ENCODE measurements at places on chromosomes 1 and 21.

DNA sequence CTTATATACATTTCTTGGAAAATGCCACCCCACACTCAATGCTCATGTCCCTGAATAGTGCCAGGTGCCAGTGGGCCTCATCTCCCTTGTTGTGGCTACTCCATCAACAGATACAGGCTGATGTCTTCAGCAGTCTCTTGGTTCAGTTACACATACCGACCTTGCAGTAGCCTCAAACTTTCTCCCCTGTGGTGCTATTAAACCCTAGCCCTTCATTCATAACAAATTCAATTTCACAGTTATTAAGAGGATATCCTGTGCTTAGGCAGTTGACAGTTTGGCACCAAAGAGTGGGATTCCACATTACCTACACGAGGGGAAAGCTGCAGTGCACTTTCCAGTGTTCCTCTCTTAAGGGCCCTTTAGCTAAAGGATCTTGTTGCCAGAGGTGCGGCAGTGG lies 35.9 kb upstream of the CAMK1G start:
- DNase-seq: no peak

- DNase-seq: no peak
Measured at GRCh38 chr1:73765551-73766233, 432.3 kb downstream of the LRRIQ3 start.

- DNase-seq: no peak
Measured at GRCh38 chr1:209707308-209707707, 2.7 kb downstream of the HSD11B1 start.

- DNase-seq: no peak
Measured at GRCh38 chr1:151255381-151255780, 847 bp downstream of the PSMD4 start.

DNA sequence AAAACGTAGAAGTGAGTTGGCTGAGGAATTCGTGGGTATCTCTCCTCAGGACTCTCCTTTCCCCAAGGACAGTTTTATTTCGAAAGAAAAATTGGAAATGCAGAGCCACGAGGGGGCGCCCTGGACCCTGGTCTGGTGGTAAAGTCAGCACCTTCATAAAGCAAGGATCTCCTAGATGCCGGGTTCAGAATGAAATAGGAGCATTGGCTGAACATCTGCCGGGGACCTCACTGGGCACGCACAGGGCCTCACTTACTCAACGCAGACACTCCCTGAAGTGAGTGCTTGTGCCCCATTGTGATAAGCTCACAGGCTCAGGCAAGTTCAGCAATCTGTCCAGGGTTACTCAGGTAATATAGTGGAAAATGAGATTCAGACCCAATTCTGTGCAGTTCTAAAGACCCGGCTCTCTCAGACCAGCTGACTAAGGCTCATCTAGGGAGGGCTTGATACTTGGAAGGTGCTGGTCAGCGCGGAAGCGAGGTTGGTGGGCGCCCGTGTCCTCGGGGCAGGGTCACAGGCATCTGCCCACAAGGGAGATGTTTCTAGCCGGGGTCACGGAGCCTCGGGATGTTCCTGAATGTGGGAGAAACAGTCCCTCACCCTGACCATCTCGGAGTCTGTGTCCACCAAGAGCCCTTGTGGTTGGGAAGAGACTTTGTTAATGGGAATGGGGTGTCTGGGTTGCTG lies 55.7 kb upstream of the ETV3 start:
- peak; percentile 39 for DNase-seq

GRCh38 chr21:41219498-41220207 lies 51.7 kb downstream of the BACE2 start:
- DNase-seq: no peak

DNA sequence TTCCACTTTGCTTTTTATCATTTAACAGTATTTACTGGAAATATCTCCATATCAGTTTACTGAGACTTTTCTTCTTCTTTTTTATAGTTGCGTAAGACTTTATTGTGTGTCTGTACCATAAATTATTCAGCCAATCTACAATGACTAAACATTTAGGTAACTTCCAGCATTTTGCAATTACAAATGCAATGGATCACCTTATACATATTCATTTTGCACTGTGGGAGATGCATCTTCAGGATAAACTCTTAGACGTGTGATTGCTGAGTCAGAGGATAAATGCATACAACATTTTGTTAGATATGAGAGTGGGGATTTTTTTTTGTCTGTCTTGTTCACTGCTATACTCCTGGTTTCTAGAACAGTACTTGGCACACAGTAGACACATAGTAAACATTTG lies 95.7 kb upstream of the GCLM start:
- no peak for DNase-seq

DNA sequence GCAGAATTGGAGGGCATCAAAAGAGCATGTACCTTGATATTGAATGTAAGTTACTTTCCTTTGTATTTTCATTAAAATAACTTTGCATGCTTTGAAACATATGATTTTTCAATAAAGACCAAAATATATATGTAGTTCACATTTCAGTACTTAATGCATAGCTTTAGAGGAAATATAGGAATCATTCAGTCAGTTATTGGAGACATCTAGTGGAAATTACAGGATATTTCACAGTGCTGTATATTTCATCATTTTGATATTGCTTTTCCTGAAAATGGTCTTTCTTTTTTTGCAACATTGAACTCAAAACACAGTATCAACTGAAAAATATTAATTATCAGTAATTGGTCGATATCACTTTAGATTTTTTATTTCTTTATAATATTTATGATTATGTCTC lies 375.8 kb downstream of the NCAM2 start:
- DNase-seq: no peak

DNA sequence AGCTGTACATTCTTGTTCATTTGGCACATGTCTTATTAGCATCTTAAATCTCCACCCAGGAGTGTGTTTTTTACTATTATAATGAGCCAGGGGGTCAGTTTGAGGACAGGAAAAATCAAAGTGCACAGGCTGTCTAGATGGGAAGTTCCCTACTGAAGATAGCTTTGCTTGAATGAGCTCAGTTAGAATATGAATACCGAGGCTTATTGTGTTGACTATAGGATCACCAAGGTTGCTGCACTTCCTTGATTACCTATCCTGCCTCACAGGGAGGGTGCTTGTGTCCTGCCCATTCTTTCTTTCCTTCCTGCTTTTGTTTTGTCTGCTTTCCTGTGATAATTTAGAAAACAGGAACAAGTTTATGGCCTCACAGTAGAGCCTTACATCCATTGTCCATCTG lies 16.3 kb downstream of the PHGDH start:
- DNase-seq: no peak
